RKO (cell line): ENCODE measurements at places on chromosomes 3 and 15.
A peak's percentile ranks its signal among the peaks of the same experiment; 100 is the strongest.

- DNase-seq: no peak
Observed at GRCh38 chr3:126294211-126294808, 62.9 kb downstream of the KLF15 start.

- no peak for DNase-seq
Observed at GRCh38 chr3:146091397-146091796, 69.6 kb downstream of the PLOD2 start.

DNA sequence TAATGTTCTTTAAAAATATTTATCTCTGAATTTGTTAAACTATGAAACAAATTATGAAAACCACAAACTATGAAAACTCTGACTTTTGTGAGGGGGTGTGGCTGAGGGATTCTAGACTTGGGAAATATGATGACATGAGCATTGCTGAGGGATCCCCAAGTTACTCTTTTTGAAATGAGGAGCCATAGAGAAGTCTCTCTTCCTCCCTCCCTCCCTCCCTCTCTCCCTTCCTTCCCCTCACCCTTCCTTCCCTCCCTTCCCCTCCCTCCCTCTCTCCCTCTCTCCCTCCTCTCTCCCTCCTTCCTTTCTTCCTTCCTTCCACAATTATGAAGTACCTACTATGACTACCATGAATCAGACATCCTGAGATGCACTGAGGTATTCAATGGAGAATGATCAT is 673.1 kb downstream of the ROBO1 start:
- DNase-seq: no peak

- DNase-seq: peak; percentile 36
Observed at GRCh38 chr3:129231331-129232119, 17.9 kb upstream of the COPG1 start.

- DNase-seq: no peak
Observed at GRCh38 chr15:76711351-76711827, 193.8 kb downstream of the SCAPER start.

- no peak for DNase-seq
Observed at GRCh38 chr3:136728918-136729317, 23.3 kb downstream of the STAG1 start.

- no peak for DNase-seq
Observed at GRCh38 chr15:41495736-41496599, 2.3 kb downstream of the ITPKA start.

- DNase-seq: no peak
Observed at GRCh38 chr15:62663547-62663946, 379.0 kb upstream of the TPM1 start.

DNA sequence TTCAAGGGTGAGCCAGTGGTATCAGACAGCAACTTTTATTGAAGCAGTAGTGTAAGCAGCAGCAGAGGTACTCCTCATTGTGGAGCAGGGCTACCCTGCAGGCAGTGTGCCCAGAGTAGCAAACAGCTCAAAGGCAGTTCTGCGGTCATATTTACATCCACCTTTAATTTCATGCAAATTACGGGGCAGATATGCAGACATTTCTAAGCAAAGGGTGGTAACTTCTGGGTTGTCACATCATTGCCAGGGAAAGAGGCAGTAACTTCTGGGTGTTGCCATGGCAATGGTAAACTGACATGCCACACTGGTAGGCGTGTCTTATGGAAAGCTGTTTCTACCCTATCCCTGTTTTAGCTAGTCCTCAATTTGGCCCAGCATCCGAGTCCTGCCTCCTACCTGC is 46.5 kb upstream of the CLDN18 start:
- DNase-seq: no peak

DNA sequence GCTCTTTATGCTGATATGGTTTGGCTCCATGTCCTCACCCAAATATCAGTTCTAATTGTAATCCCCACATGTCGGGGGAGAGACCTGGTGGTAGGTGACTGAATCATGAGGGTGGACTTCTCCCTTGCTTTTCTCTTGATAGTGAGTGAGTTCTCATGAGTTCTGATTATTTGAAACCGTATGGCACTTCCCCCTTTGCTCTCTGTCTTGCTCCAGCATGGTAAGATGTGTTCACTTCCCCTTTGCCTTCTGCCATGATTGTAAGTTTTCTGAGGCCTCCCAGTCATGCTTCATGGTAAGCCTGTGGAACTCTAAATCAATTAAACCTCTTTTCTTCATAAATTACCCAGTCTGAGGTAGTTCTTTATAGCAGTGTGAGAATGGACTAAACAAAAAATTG is 107.6 kb downstream of the IMPG2 start:
- DNase-seq: no peak

- no peak for DNase-seq
Observed at GRCh38 chr3:70833239-70833960, 521.0 kb upstream of the MDFIC2 start.

- DNase-seq: no peak
Observed at GRCh38 chr3:175349168-175349567, 490.0 kb downstream of the NAALADL2 start.

DNA sequence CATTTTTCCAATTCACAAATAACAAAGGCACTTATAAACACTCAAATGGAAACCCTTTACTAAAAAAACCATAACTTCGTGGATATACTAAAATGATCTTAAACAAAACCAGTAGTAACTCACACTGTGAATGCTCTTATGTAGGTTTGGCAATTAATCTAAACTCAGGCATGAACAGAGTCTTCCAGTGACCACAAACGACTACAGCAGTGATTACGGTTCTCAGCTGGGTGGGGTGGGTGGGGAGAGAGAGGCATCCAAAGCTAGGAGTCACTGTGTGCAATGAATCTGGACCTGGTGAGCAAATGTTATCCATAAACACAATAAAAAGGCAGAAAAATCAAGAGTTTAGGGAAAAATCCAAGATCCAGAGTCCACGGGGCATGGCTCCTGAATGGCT is 21.3 kb downstream of the SLC12A8 start:
- no peak for DNase-seq

- no peak for DNase-seq
Observed at GRCh38 chr15:85832394-85832793, 37.7 kb upstream of the KLHL25 start.

DNA sequence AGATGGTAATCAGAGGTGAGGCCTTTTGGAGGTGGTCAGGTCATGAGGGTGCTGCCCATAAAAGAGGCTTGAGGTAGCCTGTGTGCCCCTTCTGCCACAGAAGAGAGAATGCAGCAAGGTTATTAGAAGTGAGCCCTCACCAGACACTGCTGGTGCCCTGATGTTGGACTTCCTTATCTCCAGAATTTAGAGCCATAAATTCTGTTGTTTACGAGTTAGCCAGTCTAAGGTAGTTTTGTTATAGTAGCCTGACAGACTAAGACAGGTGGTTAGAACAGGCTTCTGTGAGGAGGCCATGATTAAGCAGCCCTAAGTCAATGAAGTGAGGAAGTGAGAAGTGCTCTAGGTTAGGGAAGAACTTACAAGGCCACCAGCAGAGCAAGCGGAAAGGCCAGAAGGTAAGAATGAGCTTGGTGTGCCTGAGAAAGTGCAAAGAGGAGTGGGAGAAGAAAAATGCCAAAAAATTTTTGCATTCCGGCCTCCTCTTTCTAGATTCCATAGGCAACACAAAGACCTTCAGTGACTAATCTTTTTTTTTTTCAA is 44.2 kb upstream of the STT3B start:
- DNase-seq: no peak

- DNase-seq: no peak
Observed at GRCh38 chr3:128402998-128403397, 63.7 kb downstream of the DNAJB8 start.

DNA sequence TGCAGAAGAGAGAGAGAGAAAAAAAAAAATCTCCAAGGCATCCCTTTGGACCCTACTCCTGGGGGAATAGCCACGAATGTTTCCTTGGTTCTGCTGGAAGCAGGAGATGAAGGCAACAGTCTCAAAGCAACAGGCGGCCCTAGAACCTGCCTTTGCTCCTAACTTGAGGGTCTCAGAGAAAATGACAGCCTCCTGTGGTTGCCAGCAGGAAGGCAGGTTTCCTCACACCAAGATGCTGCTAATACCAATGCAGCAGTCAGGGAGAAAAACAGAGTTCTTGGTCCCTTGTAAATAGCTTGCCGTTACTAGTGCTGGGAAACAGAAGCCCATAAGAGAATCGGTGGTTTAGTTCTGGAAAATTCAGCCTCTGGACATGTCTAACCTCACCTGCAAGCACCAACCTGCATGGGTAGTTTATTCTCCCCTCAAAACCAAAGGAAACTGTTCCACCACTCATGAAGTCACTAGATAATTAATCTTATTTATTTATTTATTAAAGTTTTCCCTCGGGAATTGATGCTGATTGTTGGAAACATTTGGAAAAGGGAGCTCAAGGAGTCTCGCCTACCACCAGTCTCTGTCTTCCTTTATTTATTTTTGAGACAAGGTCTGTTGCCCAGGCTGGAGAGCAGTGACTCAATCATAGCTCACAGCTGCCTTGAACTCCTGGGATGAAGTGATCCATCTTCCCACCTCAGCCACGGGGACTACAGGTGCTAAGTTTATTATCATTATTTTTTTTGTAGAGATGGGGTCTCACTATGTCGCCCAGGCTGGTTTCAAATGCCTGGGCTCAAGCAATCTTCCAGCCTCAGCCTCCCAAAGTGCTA is 883 bp upstream of the FRMD4B start:
- DNase-seq: no peak

GRCh38 chr3:15453501-15453900 is 26.1 kb downstream of the EAF1 start:
- no peak for DNase-seq

DNA sequence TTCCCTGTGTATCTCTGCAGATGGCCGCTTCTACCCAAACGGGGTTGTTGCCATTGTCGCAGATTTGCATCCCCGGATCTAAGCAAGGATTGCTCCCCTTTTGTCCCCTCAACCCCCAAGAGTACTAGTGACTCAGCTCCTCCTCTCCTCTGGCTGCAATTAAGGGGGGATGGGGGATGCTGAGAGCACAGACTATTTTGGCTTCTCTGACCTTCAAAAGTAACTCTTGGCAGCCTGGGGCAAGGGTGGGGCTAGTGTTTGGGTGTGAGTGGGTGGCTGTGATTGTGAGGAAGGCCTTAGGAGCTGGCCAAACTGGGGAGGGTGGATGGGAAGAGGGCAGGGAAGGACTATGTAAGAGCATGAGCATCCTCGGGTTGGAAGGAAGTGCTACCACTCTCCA is 1.2 kb upstream of the MAP1A start:
- DNase-seq: no peak

GRCh38 chr3:127342735-127343134 is 54.9 kb upstream of the PRR20G start:
- DNase-seq: no peak

DNA sequence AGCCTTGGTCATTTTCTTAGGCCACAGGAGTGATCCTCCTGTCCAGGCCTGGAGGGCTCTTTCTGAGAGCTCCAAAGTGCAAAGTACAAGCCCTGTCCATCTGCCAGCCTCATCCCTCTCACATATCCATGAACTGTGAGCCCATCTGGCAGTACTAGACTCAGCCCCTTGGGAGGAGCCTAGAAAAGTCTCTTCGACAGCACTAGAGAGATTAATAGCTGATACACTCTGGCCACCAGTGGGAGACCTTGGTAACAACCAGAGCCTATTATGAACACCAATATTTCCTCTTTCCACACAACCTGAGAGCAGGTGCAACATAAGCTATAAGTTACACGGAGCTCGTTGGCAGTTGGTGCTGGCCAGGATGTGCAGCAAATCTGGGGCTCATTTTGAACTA is 59.5 kb upstream of the DCLK3 start:
- DNase-seq: no peak

DNA sequence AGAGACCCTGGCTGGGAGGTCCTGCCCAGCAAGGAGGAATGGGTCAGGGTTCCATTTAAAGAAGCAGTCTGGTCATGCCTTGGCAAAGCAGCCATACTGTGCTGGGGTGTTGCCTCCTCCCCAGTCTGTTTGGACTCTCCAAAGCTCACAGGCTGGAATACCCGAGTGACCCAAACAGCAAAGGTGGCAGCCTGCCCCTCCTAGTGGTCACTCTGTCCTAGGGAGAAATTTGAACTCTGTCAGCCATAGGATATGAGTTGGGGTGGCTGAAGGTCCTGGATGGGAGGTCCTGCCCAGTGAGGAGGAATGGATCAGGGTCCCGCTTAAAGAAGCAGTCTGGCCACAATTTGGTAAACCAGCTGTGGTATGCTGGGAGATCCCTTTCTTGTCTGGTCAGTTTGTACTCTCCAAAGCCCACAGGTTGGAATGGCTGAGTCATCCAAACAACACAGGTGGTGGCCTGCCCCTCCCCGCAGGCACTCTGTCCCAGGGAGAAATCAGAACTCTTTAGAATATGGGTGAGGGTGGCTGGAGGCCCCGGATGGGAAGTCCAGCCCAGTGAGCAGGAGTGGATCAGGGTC is 45.0 kb downstream of the CCR1 start:
- DNase-seq: no peak

- DNase-seq: no peak
Observed at GRCh38 chr15:31856581-31856980, 173.7 kb upstream of the CHRNA7 start.

DNA sequence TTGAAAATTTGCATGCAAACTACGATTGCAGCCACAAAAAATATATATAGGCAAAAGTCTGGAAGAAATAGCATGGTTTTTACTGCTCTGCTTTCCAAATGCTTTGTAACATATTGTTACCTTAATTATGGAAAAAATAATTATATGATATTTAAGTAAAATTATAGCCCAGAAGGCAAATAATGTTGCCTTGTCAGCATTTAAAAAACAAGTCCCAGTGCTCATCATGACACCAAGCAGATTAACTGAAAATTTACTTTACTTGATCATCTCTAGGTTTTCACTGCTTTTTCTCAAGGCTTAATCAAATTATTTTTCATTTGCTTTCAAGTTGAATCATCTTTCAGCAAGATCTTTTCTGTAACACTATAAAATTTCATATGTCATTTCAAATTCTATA is 262.9 kb downstream of the ZMAT3 start:
- no peak for DNase-seq

- peak; percentile 4 for DNase-seq
Observed at GRCh38 chr3:152595975-152596821, 238.7 kb upstream of the P2RY1 start.

GRCh38 chr3:81465510-81466200 is 295.8 kb downstream of the GBE1 start:
- no peak for DNase-seq

- DNase-seq: peak; percentile 41
Observed at GRCh38 chr3:194134231-194134756, 1.7 kb upstream of the HES1 start.

- DNase-seq: no peak
Observed at GRCh38 chr15:94968133-94968532, 736.8 kb downstream of the MCTP2 start.

DNA sequence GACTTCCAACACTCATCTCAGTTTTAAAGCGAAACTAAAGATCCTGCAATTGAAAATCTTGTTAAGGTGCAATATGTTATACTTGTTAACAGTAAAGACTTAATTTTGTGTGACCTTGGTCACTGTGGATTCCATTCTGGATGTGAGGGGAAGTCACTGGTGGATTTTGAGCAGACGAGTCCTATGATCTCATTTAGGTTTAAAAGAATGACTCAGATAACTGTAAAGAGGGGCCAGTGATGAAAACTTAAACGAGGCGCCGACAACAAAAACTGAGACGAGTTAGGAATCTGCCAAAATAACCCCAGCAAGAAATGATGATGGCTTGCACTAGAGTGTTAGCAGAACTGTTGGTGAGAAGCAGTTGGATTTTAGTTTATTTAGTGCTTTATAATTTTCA is 56.5 kb downstream of the LRRC28 start:
- DNase-seq: no peak
